ENCODE measurements at places on chromosomes 4 and X.

DNA sequence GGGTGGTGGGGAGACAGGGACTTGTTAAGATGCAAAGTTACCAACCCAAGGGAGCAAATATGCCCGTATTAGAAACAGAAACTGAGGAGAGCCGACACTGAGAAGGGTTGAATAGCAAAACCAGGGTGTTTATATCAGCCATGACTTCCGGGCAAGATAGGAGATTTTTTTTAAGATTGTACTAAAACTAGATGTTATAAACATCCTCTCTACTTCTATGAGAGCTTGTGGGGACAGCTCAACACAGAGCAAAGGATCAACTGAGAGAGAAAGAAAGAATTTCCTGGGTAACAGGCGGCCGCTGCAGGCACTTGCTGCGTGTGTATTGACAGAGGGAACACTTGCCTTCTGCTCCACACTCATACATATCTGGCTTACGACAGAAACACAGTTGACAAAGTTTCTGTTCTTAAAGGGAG is 49.1 kb upstream of the FBXW7 start:
- DNase-seq = no peak

GRCh38 chr4:141524116-141524515 is 112.3 kb upstream of the IL15 start:
- no peak for DNase-seq

GRCh38 chr4:8468746-8469535 is 28.4 kb downstream of the TRMT44 start:
- no peak for DNase-seq

DNA sequence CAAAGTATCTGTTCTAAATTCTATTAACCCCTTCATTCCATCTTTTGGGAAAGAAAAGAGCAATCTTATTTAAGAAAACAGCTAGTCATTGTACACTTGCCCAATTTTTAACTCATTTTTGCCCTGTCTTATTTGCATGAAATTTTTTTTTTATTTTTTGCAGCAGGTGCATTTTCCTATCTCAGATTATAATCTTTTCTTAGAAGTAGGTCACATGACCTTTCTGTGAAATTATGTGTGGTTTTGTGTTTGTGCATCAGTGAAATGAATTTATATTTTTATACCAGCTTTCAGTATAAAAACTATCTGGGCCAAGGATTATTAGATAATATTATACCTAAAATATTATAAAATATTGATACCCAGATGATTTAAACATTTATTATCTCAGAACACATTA is 145.6 kb downstream of the INPP4B start:
- DNase-seq = no peak

- DNase-seq = no peak
Measured at GRCh38 chrX:37609727-37610126, 38.3 kb downstream of the LANCL3 start.

DNA sequence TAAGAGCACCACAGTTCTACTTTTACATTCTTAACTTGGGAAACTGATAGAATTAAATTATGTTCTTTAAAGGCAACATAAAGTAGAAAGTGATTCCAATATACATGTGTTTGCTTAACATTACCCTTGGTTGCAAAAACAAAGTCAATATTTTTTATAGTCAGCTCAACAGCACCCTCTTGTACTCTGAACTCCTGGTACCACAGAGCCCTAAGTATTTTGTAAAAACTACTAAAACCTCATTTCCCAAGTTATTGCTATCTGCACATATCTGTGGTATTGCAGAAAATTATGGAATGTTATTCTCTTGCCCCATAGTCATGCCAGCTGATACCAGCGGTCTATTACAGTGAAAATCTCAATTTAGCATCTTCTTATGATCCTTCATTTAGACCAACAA is 2.9 kb downstream of the KIF4A start:
- no peak for DNase-seq

DNA sequence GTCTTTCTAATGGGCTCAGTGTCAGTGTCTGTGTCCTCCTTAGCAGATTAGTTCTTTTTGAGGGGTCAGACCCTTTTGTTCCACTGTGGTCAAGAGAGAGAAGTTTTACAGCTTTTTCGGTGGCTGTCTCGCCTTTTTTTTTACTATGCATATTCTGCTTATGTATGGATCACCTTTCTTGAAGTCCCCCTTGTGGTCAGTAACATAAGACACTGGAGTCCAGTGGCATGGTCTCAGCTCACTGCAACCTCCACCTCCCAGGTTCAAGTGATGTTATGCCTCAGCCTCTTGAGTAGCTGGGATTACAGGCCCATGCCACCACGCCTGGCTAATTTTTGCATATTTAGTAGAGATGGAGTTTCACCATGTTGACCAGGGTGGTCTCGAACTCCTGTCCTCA is 54.0 kb upstream of the PGRMC2 start:
- no peak for DNase-seq

DNA sequence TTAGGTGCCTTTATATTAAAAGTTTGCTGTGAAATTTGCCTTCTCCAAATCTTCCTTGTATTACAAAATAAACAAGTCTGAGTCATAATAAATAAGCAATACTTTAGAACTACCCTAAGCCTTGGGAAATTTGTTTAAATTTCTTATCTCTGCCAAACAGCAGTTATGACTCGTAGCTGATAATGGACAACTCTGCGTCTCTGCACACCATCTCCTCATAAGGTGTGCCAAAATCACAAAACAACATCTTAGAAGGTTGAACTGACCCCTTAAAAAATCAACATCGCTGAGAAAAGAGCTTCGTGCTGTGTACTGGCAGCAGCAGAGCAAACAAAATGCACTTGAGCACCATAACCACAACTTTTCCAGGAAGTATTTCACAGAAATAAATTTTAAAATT is 22.0 kb downstream of the OR13H1 start:
- DNase-seq = no peak

GRCh38 chr4:186587416-186588018 is 32.1 kb upstream of the MTNR1A start:
- peak; percentile 25 for DNase-seq

- DNase-seq = no peak
Measured at GRCh38 chr4:183333983-183334382, 11.8 kb upstream of the CLDN24 start.

DNA sequence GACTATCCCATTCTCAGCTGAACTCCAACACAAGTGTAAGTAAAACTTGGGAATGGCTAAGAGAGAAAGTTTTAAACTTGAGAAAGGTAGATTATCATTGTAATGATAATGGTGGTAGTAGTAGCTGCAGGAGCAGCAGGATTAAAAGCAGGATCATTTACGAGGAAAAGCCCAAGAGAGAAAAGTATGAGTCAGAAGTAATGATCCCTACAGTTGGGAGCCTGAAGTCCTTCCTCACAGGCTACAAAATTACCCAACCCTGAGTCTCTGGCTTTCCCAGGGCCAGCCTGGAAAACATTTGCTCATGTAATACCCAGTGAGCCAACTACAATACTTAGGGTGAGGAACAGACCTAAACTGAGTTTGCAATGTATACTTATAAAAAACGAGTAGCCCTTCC is 4.4 kb upstream of the PRDM8 start:
- DNase-seq = no peak

DNA sequence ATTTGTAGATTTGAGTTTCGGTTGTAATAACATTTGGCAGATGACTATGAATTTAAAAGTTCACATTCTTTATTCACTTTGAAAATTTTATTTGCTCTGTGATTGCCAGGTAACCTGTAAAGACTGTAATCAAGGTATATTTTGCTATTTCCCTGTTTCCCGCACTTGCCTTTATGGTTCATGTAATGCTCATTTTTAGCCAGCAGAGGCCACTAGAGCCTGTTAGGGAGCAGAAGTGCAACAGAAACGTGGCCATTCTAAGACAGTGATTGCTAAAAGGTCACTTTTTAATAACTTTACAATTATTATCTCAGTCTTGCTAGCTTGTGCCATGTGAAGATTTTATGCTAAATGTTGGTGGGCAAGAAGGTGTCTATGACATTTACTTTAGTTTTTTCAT is 12.4 kb downstream of the YIPF6 start:
- DNase-seq = no peak

- DNase-seq = no peak
Measured at GRCh38 chr4:25862411-25863346, at the start of gene SEL1L3. Gene SEL1L3 (minus strand): TSS chr4:25862988. CDS start chr4:25862836, 152 bp downstream.

- DNase-seq = no peak
Measured at GRCh38 chr4:16023776-16024408, 59.9 kb downstream of the PROM1 start.

- no peak for DNase-seq
Measured at GRCh38 chr4:60579335-60579734, 620.8 kb upstream of the ADGRL3 start.

DNA sequence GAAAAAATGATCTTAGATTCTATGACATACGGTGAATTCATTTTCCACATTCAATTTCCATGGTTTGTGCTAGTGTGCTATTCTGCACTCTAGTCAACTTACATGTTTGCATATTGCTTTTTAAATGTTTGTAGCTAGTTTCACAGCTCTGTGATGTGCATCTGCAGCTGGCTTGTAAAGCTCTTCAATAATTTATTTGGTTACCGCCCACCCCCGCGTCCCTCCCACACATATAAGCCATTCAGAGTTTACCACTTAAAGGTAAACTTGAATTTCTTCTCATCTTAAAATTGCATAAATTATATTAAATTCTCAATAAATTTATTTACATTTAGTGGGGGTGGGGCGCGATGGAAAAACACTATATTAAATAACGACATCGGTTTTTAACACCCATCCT is 291 bp upstream of the NBDY start:
- DNase-seq = no peak

DNA sequence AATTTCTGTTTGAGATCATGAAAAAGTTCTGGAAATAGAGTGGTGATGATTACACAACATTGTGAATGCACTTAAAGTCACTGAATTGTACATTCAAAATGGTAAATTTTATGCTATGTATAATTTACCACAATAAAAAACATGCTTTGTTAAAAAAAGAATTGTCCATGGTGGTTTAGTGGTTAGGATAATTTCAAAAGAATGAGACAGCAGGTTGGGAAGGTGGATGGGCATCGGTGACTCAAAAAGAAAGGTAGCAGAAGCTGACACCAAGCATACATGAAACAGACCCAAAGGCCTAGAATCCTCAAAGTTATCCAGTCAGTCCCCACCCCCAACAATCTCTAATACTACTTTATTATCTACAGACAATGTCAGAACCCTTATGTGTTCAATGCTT is 91.1 kb downstream of the MSN start:
- no peak for DNase-seq

GRCh38 chr4:20159516-20159915 is 92.2 kb upstream of the SLIT2 start:
- no peak for DNase-seq

- no peak for DNase-seq
Measured at GRCh38 chr4:139333046-139333445, 30.8 kb upstream of the NDUFC1 start.

GRCh38 chrX:103517246-103517645 is 2.0 kb downstream of the RAB40A start:
- DNase-seq = no peak

GRCh38 chrX:105744291-105744690 is 78.0 kb upstream of the NRK start:
- no peak for DNase-seq

GRCh38 chr4:151099976-151100417 is 569 bp downstream of the RPS3A start:
- no peak for DNase-seq

- DNase-seq = no peak
Measured at GRCh38 chr4:18394656-18395055, 373.1 kb upstream of the LCORL start.

GRCh38 chr4:69848028-69848427 is 11.9 kb downstream of the SULT1E1 start:
- DNase-seq = no peak

- DNase-seq = no peak
Measured at GRCh38 chr4:47278631-47279030, 184.9 kb downstream of the COMMD8 start.

- no peak for DNase-seq
Measured at GRCh38 chr4:129323658-129324057, 227.7 kb downstream of the C4orf33 start.

DNA sequence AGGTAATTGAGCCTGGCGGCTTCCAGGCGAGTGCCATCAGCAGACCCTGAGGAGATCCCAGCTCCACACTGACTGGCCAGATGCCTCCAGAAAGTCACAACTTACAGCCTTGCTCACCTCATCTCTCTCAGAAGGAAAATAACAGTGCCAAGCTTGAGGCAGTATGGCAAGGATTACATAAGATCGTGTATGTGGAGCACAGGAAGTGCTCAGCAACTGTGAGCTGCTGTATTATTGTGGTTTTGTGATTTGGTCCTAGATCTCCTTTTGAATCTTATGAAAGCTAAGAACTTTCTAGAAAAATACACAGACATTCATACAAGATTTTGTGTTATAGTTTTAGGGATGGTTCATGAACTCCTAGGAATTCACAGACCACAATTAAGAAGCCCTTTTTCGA is 14.0 kb downstream of the RASL11B start:
- no peak for DNase-seq

DNA sequence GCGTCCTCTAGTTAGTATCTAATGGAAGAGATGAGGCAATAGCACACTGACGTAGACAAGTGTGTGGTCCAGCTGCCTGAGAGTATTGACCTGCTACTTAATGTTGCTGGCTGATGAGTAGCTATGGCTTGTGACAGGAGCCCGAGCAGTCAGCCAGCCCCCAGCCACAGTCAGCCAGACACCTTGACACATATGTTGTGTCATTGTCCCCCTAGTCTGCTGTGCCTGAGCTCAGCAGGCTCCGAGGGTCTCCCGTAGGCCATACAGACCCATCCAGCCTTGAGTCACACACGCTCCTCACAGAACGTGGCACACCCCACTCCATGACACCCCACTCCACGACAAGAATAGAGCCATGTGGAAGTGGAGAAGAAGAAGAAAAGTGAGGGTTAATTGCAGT is 362.1 kb downstream of the UNC5C start:
- no peak for DNase-seq

GRCh38 chrX:136878423-136878822 is 2.1 kb downstream of the RBMX start:
- no peak for DNase-seq

DNA sequence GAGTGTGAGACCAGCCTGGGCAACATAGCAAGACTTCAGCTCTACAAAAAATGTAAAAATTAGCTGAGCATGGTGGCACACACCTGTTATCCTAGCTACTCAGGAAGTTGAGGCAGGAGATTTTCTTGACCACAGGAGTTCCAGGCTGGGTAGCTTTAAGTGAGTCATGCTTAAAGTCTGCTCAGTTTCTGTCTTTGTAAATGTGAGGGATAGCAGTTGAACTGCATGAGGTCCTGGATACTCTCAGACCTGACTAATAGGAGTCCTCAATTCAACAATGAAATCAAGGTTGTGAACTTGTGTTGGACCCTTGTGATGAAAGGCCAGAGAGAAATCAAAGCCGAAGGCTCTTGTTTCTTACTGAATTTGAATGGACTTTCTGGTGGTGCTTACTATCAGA is 45.2 kb downstream of the STARD8 start:
- DNase-seq = no peak

GRCh38 chr4:72391281-72391680 is 177.7 kb downstream of the ADAMTS3 start:
- no peak for DNase-seq
